Dermis microvascular lymphatic vessel endothelial cell (primary cell): ENCODE measurements at places on chromosomes 5 and 9. TPM values are rescaled to one million over a fixed set of nuclear protein-coding genes. Genes with fewer than 3 reads are reported as not detected.
A peak's percentile ranks its signal among the peaks of the same experiment; 100 is the strongest.

DNA sequence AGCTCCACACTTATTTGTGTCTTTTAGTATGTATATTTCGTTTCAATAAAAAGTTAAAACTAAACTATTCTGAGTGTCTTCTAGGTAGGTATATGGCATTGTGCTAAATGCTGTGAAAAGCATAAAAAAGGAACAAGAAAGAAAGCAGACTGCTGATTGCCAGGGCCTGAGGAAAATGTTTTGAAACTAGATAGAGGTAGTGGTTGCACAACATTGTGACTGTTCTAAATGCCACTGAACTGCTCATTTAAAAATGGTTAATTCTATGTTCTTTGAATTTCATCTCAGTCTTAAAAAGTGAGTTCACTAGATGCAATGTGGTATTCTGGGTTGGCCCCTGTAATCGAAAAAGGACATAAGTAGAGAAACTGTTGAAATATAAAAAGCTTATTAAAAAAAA is 2.6 kb upstream of the ALAD start:
- no peak for DNase-seq

GRCh38 chr9:115276621-115277020 is 158.7 kb upstream of the TNC start:
- no peak for DNase-seq

DNA sequence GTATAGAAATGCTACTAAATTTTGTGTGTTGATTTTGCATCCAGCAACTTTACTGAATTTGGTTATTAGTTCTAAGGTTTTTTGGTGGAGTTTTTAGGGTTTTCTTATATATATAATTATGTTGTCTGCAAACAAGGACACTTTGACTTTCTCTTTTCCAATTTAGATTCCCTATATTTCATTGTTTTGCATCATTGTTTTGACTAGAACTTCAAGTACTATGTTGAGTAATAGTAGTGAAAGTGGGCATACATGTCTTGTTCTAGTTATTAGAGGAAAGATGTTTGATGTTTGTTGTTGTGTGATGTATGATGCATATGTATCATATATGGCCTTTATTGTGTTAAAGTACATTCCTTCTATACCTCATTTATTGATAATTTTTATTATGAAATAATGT is 362.3 kb upstream of the PRR16 start:
- DNase-seq: no peak

- no peak for DNase-seq
Observed at GRCh38 chr9:136090056-136090735, 4.9 kb downstream of the NACC2 start.

DNA sequence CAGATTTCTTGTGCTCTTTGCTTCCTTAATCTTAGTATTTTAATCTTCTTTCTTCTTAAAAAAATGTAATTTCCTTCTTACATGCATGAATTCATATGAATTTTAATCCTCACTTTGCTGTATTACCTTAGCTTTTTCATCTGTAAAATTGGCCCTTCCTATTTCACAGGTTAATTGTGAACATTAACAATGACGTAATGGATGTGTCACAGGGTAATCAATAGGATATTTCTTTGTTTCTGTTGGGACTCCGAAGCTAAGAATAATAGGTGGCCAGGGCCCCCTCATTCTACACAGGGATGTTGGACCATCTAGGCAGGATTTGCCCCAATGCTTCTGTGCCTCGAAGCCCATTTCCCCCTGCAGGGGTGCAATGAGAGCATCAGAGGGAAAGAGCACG is 187.4 kb upstream of the NFIB start:
- no peak for DNase-seq

- peak; percentile 78 for DNase-seq
Observed at GRCh38 chr9:137632230-137633161, 13.7 kb downstream of the EHMT1 start.

- no peak for DNase-seq
Observed at GRCh38 chr9:135588371-135588770, 26.8 kb downstream of the PAEP start.

DNA sequence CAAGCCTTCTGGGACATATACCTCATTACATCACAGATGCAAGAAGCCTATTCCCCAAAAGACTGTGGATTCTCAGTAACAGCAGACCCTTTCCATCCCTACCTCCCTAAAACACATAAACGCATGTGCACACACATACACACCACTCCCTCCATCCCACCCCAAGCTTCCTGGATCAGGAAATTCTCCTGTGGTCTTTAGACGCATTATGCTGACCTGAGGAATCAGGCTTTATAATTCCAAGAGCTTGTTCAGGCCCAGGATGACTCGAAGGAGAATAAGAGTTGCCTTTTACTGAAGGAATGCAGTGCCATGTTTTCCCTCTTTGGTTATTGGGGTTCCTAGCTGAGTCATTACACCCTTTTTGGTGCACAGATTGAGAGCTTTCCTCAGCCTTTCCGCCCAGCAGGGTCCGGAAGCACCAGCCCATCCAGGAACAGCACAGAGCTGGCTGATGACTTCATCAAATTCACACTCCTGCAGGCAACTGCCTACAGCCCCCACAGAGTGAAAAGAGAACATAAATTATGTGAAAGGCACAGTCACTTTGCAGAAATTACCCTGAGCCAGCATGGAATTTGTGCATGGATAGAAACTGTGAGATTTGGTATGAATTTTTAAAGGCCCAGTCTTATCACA is 385.0 kb upstream of the TRPC7 start:
- DNase-seq: no peak

GRCh38 chr5:132033122-132033521 is 21.7 kb upstream of the ACSL6 start:
- DNase-seq: no peak

- DNase-seq: no peak
Observed at GRCh38 chr5:163770625-163771024, 265.2 kb downstream of the MAT2B start.

GRCh38 chr5:139805545-139805944 is 9.9 kb downstream of the PSD2 start:
- no peak for DNase-seq

GRCh38 chr5:53749621-53750020 is 189.2 kb downstream of the NDUFS4 start:
- DNase-seq: no peak

DNA sequence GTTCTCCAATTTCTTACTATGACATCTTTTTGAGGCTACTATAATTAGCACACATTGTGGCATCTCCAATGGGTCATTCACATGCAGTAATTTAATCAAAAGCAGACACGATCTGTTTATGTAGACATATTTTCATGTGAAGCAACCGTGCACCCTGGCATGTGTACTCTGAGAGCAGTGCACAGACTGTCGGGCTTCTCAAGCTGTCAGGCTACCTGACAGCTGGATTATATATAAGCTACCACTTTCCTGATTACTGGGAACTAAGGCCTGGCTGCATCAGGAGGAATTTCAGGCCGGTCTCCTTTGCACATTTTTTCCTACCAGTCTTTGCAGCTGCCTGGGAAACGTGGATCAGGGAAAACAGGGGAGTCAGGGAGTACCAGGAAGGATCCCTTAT is 197.5 kb downstream of the MAPKAP1 start:
- no peak for DNase-seq

DNA sequence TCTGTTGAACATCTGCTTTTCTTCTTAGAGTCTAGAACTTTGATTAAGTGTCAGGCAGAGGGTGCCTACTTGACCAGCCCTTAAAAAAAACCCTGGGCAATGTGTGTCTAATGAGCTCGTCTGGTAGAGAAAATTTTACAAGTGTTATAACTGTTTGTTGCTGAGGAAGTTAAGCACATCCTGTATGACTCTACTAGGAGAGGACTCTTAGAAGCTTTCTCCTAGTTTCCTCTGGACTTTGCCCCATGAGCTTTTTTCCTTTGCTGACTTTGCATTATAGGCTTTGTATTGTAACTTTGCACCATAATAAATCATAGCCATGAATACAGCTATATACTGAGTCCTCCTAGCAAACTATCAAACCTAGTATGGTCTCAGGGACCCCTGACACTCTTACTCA is 39.4 kb downstream of the GNG10 start:
- no peak for DNase-seq

GRCh38 chr9:72292874-72293607 is 72.0 kb downstream of the ZFAND5 start:
- peak; percentile 17 for DNase-seq

DNA sequence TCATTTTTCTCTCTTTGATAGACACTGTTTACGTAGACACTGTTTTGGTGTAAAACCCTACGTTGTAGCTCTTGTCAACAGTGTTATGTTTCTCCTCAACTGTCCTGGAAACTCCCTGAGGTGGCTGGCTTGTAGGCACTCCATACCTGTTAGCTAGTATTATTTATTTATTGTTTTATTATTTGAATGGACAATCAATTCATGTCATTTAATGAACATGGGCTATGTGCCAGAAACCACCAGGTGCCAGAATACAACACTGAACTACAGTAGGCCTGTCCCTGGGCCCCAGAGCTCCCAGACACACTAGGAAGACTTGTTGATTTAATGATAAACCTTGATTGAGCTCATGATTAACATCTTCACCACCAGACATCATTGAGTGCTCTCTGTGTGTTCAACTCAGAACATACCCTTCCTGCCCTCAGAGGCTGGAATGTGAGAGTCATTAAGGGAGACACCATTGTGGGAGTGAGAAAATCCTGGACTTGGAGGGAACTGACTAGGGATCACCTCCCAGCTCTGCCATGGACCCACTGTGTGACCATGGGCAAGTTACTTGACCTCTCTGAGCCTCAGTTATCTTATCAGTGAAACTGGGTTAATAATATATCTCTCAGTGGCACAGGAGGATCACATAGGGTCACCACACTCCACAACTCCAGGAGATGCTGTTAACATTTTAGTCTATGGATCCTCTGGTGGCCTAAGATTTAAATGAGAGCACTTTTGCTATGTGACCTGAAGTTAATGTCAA is 19.2 kb downstream of the IRF1 start:
- DNase-seq: no peak

DNA sequence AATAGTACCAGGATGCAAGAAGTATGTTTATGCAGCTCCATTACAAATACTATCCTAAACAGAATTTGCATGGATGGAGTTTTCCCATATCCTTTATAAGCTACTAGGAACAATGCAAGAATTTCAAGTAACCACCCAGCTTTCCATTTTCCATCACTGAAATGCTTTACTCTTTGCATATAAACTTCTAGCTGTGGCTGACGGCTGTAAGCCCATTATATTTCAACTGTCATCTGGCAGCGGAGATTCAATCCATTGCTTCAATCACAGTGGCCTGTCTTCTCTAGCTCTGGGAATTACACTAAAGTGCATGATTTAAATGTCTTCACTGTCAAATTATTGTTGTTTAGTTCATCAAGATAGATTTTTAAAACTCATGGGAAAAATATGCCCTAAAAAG is 64.2 kb upstream of the PAM start:
- no peak for DNase-seq

DNA sequence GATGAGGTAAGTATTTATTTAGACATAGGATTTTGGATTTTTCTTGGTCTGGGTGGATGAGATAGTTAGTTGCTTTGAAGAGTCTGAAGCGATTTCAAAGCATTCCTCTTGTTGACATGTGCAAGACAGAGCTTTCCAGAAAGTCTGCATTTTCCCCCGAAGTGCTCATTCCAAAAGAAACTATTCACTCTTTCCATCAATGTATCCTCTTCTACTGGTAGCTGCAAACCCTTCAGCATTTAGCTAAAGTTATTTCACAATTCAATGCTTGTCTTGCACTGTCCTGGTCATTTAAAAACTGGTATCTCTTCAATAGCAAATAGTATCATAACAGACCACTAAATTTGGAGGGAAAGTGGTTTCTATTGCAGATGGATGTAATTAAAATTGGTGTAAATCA is 13.0 kb downstream of the NREP start:
- DNase-seq: no peak

GRCh38 chr5:126912616-126913200 is 117.7 kb downstream of the MARCHF3 start:
- no peak for DNase-seq

DNA sequence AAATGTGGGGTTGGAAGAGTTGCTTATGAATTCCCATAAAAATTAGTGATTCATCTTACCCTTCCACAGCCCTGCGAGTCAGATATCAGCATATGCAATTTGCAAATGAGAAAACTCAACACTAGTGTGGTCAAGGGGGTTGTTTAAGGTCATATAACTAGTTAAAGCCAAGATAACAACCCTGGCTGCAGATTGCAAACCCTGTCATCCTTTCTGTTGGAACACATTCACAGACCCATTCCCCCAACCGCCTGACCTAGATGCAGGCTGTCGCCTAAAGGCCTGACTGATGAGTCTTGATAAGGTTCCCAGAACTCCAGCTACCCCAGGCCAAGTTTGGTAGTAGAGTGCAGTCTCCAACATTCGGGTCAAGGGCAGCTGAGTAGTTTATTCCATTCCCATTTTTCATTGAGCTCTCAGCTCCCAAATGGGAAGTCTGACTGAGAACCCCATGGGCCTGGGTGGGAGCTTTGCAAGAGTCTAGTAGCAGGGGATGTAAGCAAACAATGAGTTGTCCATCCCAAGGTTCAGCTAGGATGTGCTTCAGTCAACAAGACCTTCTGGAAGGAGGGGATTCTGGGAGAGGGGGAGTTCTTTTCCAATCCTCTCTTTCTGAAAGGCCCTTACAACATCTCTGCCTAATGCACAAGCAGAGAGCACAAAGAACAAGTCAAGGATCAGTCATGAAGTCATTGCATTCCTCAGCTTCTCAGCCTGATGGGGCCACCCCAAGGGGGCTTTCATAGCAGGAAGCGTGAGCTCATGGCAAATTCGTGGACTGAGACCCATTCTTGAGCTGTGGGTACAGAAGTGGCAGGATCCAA is 40.3 kb downstream of the ADAM19 start:
- no peak for DNase-seq

- DNase-seq: no peak
Observed at GRCh38 chr5:76816110-76816831, 2.6 kb upstream of the F2RL1 start.

GRCh38 chr5:55149308-55149795 is 10.6 kb upstream of the GPX8 start:
- DNase-seq: no peak

The ZFP2 gene
- 0.39 and 0.89 TPM in 2 replicates for total RNA-seq

The SFXN1 gene
- total RNA-seq: 67.4 and 71.8 TPM in 2 replicates

The GDA gene
- total RNA-seq: not detected in 2 replicates

The SMIM32 gene
- not detected in 2 replicates for total RNA-seq

The COL23A1 gene
- 0.13 TPM in 2 replicates for total RNA-seq

The STK10 gene
- total RNA-seq: 27.8 and 29.1 TPM in 2 replicates

The PDE6A gene
- under 0.01 and 0.13 TPM in 2 replicates for total RNA-seq

The FAXDC2 gene
- total RNA-seq: 5.0 and 14.4 TPM in 2 replicates

The MCC gene
- total RNA-seq: 10.1 and 19.0 TPM in 2 replicates

The MEGF10 gene
- 0.90 and 3.4 TPM in 2 replicates for total RNA-seq

The STPG3 gene
- not detected in 2 replicates for total RNA-seq

The GBGT1 gene
- 21.3 and 37.7 TPM in 2 replicates for total RNA-seq

The NR5A1 gene
- total RNA-seq: not detected in 2 replicates
